Uterus (tissue), 4 donors: ENCODE measurements at places on chromosomes 12 and 14.

GRCh38 chr12:86234316-86234855 lies 21.8 kb downstream of the MGAT4C start:
- DNase-seq, result no peak
- no peaks in the 10 kb centered on the region for H3K27me3 ChIP-seq
- H3K4me1 ChIP-seq, result no peaks in the 10 kb centered on the region
- no peak overlapping the region for H3K4me3 ChIP-seq
- H3K36me3 ChIP-seq, result no peaks in the 10 kb centered on the region

- H3K27me3 ChIP-seq, result no peaks in the 10 kb centered on the region
- no peaks in the 10 kb centered on the region for H3K4me1 ChIP-seq
- DNase-seq, result no peak
- H3K36me3 ChIP-seq, result no peaks in the 10 kb centered on the region
- no peak overlapping the region for H3K27ac ChIP-seq
- H3K4me3 ChIP-seq, result no peak overlapping the region
Measured at GRCh38 chr14:88078525-88078924, 73.6 kb downstream of the GPR65 start.

- no peak overlapping the region for H3K4me3 ChIP-seq
- DNase-seq, result no peak
- no peaks in the 10 kb centered on the region for H3K27me3 ChIP-seq
- H3K27ac ChIP-seq, result no peak overlapping the region
Measured at GRCh38 chr14:70468731-70469130, 16.8 kb downstream of the ADAM21 start.

GRCh38 chr14:102630405-102630804 lies 38.0 kb downstream of the RCOR1 start:
- H3K4me3 ChIP-seq, result no peak overlapping the region
- H3K4me1 ChIP-seq, result no peaks in the 10 kb centered on the region
- DNase-seq, result no peak
- no peaks in the 10 kb centered on the region for H3K36me3 ChIP-seq
- H3K27ac ChIP-seq, result no peak overlapping the region

DNA sequence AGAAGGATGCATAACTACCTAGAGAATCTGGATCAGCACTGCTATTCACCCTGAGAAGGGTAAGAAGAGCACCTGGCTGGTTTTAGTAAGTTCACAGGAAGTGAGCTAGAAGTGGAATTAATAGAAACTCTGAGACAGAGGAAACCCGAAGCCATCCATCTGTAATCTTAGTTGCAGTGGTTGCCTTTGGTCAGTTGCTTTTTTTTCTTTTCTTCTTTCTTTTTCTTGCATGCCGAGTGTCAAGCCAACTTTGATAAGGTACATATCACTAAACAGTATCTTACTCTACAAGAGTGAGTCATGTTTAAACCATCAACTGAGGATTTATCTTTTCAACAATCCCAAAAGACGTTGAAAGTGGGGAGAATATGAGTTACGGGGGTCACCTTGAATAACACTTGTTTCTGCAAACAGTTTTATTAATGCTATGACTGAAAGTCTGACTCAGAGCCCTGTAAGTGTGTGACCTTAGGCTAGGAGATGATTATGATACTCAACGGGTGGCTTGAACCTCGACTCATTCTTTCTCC lies 26.7 kb downstream of the C12orf75 start:
- no peak overlapping the region for H3K4me3 ChIP-seq
- H3K27ac ChIP-seq, result no peak overlapping the region
- no peaks in the 10 kb centered on the region for H3K36me3 ChIP-seq
- no peak for DNase-seq

- H3K4me1 ChIP-seq, result peaks cover 6% of the 10 kb centered on the region
- no peaks in the 10 kb centered on the region for H3K36me3 ChIP-seq
- DNase-seq, result peak; percentile 51
- H3K27me3 ChIP-seq, result no peaks in the 10 kb centered on the region
Measured at GRCh38 chr14:32077081-32078022, at the start of gene ARHGAP5. TSS of gene ARHGAP5 (plus strand) at chr14:32077304. CDS start at chr14:32090670, 13,366 bp downstream.

- no peaks in the 10 kb centered on the region for H3K4me1 ChIP-seq
- H3K27ac ChIP-seq, result peak overlapping the region; percentile 33
- no peaks in the 10 kb centered on the region for H3K36me3 ChIP-seq
Measured at GRCh38 chr12:20549108-20549719, 145.9 kb upstream of the SLCO1C1 start.

DNA sequence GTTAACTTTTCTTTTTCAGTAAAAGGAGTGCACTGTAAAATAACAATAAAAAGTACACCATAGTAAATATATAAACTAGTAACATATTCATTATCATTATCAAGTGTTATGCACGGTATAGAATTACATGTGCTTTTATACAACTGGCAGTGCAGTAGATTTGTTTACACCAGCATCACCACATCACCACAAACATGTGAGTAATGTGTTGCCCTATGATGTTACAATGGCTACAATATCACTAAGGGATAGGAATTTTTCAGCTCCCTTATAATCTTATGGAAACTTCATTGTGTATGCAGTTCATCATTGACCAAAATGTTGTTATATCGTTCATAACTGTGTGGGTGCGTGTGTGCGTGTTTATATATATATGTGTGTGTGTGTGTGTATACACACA lies 23.5 kb upstream of the NEDD1 start:
- H3K4me3 ChIP-seq, result no peak overlapping the region
- no peak overlapping the region for H3K27ac ChIP-seq
- no peak for DNase-seq
- no peaks in the 10 kb centered on the region for H3K36me3 ChIP-seq

DNA sequence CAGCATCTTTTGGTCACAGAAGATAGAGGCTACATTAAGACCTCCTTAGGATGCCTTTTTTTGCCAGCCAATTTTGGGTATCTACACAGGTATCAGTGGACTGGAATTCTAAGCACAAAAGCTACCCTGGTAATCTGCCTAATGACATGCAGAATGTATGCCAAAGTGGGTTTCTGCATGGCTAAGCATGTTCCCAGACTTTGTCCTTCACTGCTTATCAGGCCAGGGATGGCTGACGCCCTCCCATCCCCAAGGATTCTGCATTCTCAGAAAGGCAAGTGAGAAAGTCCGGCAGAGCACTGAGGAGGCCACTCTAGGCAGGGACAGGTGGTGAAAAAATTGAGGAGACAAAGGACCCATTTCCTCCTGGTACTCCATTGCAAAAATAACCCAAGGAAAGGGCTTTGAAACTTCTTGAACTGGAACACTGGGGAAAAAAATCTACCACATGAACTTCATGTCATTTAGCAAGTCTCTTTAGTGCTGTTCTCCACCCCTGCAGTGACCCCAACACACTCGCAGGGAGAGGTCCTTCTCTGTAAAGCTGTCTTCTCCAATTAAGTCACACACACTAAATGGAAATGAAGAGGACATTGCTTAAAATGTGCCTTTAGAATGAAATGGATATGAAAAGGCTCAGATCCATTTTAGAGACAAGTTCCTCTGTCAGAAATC lies 91.7 kb upstream of the MAX start:
- H3K27ac ChIP-seq, result no peak overlapping the region
- DNase-seq, result no peak
- no peaks in the 10 kb centered on the region for H3K4me1 ChIP-seq
- H3K36me3 ChIP-seq, result no peaks in the 10 kb centered on the region
- H3K27me3 ChIP-seq, result no peaks in the 10 kb centered on the region

- no peaks in the 10 kb centered on the region for H3K27me3 ChIP-seq
- H3K27ac ChIP-seq, result no peak overlapping the region
- H3K4me1 ChIP-seq, result no peaks in the 10 kb centered on the region
- no peak overlapping the region for H3K4me3 ChIP-seq
Measured at GRCh38 chr14:28098856-28099255, 667.7 kb upstream of the FOXG1 start.

- H3K27ac ChIP-seq, result peak overlapping the region; percentile 25
- no peak for DNase-seq
- H3K4me1 ChIP-seq, result no peaks in the 10 kb centered on the region
- H3K36me3 ChIP-seq, result no peaks in the 10 kb centered on the region
Measured at GRCh38 chr14:76951166-76951565, 77.3 kb downstream of the IRF2BPL start.

GRCh38 chr12:123996581-123996980 lies 23.6 kb downstream of the ZNF664 start:
- H3K4me3 ChIP-seq, result no peak overlapping the region
- no peak for DNase-seq
- no peaks in the 10 kb centered on the region for H3K36me3 ChIP-seq
- H3K27me3 ChIP-seq, result no peaks in the 10 kb centered on the region
- H3K27ac ChIP-seq, result no peak overlapping the region
- H3K4me1 ChIP-seq, result no peaks in the 10 kb centered on the region

DNA sequence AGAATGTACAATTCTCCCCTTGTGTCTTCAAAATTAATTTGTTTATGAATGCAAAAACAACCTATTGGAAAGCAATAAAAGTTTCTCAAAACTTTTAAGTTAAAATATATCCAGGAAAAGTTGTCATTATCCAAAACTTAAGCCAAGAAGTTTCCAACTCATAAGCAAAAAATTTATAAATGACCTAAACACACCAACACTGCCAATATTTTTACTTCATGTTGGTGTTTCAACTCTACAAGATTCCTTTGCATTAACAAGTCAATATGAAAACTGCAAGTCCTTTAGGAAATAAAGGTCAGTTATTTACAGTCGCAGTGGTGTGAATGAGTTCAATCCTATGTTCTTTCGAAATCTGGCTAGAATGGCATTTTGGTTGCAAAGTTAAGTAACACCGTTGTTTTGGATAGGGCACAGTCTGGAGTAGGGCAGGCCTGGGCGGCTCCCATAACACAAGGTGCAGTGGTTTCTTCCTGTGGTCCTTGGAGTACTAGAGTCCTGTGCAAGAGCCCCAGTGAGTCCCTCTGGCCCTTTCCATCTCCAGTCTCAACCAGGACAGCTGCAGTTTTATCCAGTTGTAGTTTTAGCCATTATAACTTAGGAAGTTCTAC lies 151.4 kb downstream of the MED13L start:
- H3K36me3 ChIP-seq, result no peaks in the 10 kb centered on the region
- H3K4me3 ChIP-seq, result no peak overlapping the region
- peaks cover 20% of the 10 kb centered on the region for H3K4me1 ChIP-seq
- no peaks in the 10 kb centered on the region for H3K27me3 ChIP-seq
- H3K27ac ChIP-seq, result no peak overlapping the region

DNA sequence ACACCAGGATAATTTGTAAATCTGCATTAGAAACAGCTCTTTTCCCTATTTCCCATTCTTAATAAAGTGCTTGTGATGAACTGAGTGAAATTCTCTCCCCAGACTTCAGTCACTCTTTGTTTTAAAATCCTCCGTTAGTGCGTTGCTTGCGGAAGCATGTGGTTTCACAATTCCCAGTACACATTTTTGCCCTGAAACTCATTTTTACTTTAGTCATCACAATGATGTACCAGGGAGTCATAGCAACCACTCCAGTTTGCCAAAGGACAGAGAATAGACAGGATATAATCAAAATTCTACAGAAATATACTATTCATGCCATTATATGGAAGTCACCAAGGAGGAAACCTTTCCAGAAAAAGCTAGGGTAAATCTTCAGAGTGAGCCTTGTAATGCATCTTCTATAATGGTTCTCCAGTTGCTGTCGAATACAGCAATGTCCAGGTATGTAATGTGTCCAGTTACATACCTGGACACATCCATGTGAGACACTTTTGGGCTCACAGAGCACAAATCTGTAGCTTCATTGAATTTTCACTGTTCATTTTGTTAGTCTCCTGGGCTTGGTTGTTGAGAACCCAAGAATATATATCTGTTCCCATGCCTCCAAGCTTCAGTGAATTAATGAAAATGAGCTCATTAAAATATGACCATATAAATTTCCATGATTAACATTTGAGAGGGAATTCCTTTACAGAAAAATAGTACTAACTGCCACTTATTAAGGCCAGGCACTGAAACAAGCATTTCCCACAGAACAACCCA lies 57.8 kb downstream of the GPR135 start:
- H3K27ac ChIP-seq, result peak overlapping the region; percentile 77
- no peak overlapping the region for H3K4me3 ChIP-seq
- no peak for DNase-seq
- no peaks in the 10 kb centered on the region for H3K36me3 ChIP-seq
- H3K4me1 ChIP-seq, result no peaks in the 10 kb centered on the region
- H3K27me3 ChIP-seq, result no peaks in the 10 kb centered on the region

GRCh38 chr14:100810861-100811461 lies 15.0 kb upstream of the MEG3 start:
- DNase-seq, result no peak
- no peaks in the 10 kb centered on the region for H3K27me3 ChIP-seq
- no peaks in the 10 kb centered on the region for H3K36me3 ChIP-seq
- no peak overlapping the region for H3K27ac ChIP-seq
- H3K4me1 ChIP-seq, result no peaks in the 10 kb centered on the region
- no peak overlapping the region for H3K4me3 ChIP-seq

DNA sequence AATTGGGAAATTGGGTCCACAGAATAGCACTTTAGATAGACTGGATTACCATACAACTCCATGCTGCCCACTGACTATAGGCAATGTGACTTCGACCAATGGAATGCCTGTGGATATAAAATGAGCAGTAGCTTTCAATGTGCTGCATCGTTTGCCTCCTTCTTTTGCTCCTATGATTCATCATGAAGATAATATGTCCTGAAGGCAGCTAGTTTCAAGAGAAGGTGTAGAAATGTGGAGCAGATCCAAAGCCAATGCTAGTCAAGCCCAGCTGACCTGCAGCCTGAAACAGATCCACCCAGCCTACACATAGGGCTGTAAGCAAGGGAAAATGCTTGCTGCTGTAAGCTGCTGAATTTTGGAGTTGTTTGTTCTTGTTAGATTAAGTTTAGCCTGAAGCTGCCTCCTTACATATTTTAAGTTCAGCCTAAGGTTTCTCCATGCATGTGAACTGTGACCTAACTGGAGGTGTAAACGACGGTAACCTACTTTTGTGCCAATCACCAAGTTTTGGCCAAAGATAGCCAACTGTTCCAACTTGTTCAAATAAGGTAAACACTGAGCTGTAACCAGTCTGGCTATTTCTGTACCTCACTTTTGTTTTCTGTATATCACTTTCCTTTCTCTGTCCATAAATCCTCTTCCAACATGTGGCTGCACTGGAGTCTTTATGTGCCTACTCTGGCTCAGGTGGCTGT lies 169.1 kb upstream of the AVPR1A start:
- H3K4me1 ChIP-seq, result no peaks in the 10 kb centered on the region
- H3K4me3 ChIP-seq, result no peak overlapping the region
- no peaks in the 10 kb centered on the region for H3K36me3 ChIP-seq
- H3K27ac ChIP-seq, result no peak overlapping the region
- DNase-seq, result no peak

GRCh38 chr12:108582978-108583770 lies 14.7 kb downstream of the TMEM119 start:
- no peak overlapping the region for H3K4me3 ChIP-seq
- H3K4me1 ChIP-seq, result no peaks in the 10 kb centered on the region
- no peaks in the 10 kb centered on the region for H3K36me3 ChIP-seq
- no peak for DNase-seq
- H3K27ac ChIP-seq, result no peak overlapping the region

DNA sequence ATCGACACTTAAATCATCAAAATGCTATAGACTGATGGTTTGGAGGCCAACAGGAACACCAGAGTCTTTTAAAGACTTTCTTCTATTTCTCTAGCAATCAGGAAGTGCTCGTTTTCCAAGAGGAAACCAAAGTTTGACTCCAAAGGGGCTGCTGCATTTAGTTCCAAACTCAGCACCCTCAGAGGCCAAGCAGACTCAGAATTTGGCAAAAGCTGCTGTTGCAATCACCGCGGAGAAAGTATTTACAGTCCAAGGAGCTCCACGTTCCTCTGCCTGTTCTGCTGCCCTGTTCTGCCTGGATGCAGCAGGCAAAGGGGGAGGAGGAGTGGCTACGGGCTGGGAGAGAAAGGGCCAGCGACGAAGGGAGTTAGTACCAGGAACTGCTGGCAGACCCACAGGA lies 325.1 kb downstream of the BCL11B start:
- no peaks in the 10 kb centered on the region for H3K27me3 ChIP-seq
- no peak overlapping the region for H3K4me3 ChIP-seq
- no peaks in the 10 kb centered on the region for H3K36me3 ChIP-seq
- no peaks in the 10 kb centered on the region for H3K4me1 ChIP-seq
- H3K27ac ChIP-seq, result no peak overlapping the region
- no peak for DNase-seq
